ENCODE measurements at places on chromosomes 2 and 18.
A peak's percentile ranks its signal among the peaks of the same experiment; 100 is the strongest.

DNA sequence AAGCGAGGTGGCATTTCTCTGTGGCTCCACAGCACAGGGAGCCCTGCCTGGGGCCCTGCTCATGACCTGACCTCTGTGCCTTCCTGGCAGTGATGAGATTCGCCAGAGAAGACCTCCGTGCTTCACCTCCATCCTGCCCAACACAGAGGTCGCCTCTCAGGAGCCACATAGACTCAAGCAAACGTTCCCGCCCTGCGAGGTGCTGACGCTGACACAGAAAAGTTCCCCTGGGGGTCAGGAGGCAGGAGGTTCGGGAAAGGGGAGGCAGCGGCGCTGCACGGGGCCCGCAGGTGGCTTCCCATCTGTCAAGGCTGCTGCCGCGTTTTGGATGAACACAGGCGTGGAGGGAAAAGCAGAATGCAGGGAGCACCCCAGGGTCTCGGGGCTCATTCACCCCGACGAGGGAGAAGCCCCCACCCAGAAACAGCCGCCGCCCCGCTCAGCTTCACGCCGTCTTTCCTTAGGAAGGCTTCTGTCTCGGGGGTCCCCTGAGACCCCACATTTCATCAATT, 579.6 kb upstream of the SALL3 start:
- no peak for DNase-seq

- DNase-seq, result no peak
Observed at GRCh38 chr2:241412144-241412543, 56.1 kb downstream of the FARP2 start.

- no peak for DNase-seq
Observed at GRCh38 chr2:186496401-186496800, 10.3 kb downstream of the ZC3H15 start.

GRCh38 chr2:74714691-74715080, 60.6 kb downstream of the SEMA4F start:
- DNase-seq, result no peak

DNA sequence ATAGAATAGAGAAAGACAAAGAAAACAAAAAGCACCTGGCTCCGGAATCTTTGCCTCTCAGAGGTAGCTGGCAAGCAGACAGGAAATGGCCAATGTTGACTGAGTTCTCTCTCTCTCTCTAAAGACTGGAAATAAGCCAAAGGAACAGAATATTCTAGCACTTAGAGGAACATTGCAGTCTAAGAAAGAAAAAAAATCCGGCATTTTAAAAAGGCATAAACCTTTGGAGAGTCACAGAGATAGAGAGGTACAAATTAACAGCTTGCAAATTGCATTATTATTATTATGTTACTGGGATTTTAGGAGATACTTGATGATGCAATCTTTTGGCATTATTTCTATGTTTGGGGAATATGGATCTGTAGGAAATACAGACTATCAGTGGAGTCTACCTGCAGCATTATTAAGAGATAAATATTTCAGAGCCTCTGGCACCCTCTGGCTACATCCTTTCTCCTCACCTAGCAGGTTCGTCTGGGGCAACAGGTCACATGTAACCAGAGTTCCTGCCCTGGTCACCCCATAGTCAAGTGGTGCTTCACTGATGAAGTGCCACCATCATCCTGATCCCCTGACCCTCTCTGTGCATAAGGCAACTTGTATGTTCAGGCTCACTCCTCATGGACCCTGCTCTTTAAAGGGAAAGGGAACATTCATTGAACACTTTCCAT, 318.9 kb upstream of the ACVR2A start:
- no peak for DNase-seq

- DNase-seq, result no peak
Observed at GRCh38 chr2:173462892-173463840, 108.5 kb downstream of the CDCA7 start.

DNA sequence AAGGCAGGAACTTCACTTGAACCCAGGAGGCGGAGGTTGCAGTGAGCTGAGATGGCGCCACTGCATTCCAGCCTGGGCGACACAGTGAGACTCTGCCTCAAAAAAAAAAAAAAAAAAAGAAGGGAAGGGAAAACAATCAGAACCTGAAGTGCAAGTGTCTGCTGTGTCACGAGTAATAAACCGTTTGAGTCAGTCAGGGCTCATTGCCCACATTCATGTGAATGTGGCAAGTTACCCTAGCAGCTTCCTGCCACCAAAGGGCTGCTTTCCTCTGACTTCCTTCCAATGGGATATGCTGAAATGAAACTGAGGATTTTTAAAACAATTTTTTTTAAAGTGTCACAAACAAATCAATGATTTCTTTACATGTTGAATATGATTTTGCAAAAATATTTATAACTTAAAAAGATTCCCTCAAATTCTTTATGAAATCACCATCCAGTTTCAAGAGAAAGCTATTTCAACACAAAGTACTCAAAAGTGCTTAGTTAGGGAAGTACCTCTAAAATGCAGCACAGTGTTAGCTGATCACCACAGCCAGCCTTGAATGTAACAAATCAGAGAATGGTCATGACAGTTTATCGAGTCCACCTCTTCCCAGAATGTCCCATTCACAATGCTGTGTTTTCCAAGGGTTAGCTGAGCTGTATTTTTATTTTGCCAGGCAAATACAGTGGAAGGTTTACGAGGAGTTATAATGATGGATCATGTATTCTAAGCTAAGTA, 36.4 kb downstream of the WDSUB1 start:
- no peak for DNase-seq

- no peak for DNase-seq
Observed at GRCh38 chr2:178796079-178796677, 11.0 kb downstream of the TTN start.

DNA sequence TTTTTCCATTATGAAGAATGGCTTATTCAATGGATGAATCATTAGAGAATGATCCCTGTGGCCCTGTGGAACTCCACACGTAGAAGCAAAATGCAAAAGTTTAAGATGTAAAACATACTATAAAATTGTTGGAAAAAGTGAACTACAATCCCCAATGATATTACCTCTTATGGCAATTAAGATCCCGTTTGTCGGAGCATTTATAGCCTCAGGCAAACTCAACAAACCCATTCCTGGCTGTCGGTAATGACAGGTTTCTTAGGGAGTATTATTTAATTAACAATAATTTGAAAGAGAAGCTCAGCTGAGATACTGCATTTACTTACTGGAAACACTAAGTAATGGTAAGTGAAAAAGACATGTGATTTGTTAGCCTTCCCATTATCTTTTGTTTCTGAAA, 138.3 kb downstream of the CDH20 start:
- no peak for DNase-seq

- DNase-seq, result no peak
Observed at GRCh38 chr2:12094134-12094533, 347.7 kb downstream of the LPIN1 start.

DNA sequence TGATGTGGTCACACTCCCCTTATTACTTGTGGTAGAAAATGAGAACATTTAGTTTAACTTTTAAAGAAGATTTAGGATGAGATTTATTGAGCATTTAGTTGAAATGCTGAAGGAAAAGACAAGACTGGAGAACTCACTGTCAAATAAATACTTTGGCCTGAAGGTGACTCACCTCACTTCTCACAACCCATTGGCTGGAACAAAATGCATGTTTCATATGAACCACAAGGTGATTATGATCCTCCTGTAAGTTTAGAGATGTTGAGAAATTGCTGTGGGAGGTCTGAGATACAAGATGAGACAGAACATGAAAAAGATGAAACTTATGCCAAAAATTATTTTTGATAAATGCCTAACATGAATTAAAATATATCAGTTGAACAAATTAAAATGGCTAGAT, 1004.5 kb downstream of the SOCS6 start:
- no peak for DNase-seq

- no peak for DNase-seq
Observed at GRCh38 chr2:196798980-196799379, 503 bp downstream of the GTF3C3 start.

GRCh38 chr18:32804134-32804888, 31.5 kb upstream of the KLHL14 start:
- DNase-seq, result no peak

DNA sequence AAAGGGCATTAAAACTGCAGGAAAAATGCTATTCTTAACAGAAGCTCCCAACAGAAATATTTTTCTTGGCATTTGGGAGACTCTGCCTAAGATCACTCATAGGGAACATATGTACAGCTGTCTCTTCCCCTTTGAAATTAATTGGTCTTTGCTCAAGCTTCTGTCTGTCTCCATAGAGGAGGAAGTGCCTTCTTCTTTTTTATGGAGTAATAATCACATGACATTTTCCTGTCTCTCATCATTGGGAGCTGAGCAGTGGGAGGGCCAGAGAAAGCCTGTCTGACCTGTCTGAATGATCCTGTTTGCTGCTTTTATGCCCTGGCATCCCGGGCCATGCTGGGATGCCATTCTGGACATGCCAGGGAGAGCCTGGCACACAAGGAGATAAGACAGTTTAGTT, 145.6 kb downstream of the AQP4 start:
- no peak for DNase-seq

- no peak for DNase-seq
Observed at GRCh38 chr18:63284827-63285733, 34.5 kb downstream of the BCL2 start.

GRCh38 chr2:82289446-82289845, 1984.9 kb upstream of the LRRTM1 start:
- no peak for DNase-seq

GRCh38 chr2:20436716-20437470, 10.0 kb upstream of the RHOB start:
- no peak for DNase-seq

DNA sequence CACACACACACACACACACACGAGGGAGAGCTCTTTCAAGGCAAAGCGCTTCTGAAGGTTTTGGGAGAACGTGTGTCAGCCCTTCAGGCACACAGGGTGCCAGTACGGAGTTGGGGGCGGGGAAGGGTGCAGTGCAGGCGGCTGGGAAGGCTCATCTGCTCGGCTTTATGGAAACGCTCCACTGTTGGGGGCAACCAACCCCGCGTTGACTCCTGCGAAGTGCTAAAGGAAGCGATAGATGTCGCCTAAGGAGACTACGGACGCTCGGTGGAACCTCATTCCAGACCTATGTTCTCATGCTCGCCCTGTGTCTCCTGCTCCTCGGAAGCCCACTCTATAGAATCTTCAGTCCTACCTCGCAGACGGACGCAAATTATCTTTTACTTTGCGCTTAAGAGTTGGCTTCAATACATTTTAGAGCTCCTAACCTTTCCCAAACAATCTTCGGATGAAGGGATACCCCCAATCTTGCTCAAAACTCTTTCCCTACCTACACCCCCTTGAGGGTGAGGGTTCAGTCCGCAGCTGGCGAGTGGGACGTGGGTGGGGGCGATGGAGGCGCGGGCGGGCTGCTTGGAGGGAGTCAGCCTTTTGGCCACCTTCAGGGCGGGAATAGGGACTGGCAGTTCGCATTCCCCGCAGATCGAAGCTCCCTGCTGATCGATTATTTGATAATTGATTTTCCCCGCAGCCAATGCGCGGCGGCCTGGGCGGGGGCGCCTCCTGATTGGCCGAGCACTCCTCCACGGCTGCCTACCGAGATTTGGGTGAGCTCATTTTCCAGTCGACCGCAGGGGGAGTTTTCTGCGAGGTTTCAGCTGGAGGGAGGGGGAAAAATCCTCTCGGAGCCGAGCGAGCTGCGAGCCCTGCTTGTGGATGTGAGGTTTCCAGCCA, 1.9 kb upstream of the MEIS1 start:
- DNase-seq, result peak; percentile 88

DNA sequence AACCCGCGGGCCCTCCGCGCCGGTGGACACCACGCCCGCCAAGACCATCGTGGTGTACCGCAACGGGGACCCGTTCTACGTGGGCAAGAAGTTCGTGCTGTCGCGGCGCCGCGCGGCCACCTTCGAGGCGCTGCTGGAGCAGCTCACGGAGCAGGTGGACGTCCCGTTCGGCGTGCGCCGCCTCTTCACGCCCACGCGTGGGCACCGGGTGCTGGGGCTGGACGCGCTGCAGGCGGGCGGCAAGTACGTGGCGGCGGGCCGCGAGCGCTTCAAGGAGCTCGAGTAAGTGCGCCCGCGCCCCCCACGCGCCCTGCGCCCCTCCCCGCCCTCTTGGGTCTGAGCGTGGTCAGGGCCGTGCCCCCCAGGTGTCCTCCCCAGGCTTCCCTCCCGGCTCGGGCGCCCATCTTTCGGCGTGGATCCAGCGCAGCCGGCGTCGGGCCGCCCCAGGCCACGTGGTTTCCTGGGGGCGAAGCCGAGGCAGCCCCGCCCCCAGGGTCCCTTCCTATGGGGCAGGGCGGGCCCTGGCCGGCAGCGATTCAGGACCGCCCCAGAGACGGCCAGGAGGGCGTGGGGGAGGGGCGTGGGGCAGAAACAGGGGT, 481 bp downstream of the DCDC2C start:
- no peak for DNase-seq

GRCh38 chr2:230423851-230424458, 8.0 kb downstream of the SP100 start:
- no peak for DNase-seq

- no peak for DNase-seq
Observed at GRCh38 chr2:18301421-18302139, 258.9 kb downstream of the RDH14 start.

DNA sequence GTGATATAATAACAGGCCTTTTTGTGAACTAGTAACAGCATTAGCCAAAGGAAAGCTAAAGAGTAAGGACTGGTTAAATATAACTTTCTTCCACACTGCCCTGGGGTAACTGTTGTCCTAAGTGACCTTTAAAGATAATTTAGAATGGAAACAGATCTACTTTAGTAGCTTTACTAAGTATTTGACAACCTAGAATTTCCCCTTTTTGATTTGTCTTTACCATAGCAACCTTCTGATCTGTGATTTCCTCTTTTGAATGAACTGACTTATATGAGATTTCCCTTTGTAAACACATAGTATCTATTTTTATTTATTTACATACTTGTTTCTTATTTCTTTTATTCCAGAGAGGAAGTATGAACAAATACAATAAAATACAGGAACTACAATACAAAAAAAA, 10.5 kb upstream of the KLF7 start:
- DNase-seq, result no peak

DNA sequence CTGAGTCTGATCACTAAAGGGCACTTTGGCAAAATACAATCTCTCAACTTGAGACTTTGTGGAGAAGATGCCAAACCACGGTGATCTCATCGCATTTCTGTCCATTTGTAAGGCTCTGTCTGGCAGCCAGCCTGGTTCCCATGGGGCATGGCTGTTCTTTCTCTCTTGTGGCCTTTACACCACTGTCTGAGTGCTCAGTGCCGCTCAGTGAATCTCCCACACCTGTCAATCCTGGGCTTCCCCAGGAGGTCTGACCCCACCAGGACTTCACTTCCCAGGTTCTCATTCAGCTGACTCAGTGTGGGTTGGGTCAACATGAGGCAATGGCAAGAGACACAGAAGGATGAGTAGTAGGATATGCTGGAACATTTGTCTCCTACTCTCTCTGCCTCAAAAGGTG, 96.8 kb upstream of the TRIB2 start:
- DNase-seq, result no peak

DNA sequence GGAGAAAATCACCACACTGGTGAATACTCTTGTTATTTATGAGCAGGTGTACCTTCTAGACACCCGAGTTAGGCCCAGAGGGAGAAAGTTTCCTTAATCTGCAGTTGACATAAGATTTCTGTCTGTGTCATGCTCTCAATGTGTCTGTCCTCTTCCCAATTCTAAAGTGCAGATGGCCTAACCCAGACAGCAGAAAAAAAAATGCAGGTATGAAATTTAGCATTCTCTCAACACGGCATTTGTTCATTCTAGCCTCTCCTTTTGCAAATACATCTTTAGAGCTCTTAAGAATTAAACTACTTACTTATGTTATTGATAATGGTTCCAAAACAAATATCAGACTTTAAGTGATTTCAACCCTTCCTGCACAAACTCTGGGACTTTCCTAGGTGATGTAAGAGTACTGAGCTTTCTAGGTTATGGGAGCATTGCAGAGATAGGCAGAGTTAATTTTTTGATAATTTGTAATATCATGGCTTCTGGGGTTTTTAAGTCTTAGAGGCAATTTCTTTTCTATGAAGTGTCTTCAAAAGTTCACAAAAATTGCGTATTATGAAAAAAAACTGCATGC, 32.9 kb upstream of the ITGB6 start:
- no peak for DNase-seq
